ENCODE measurements at places on chromosomes 5 and 9.
A peak's percentile ranks its signal among the peaks of the same experiment; 100 is the strongest.

GRCh38 chr5:2883771-2884170 is 132.3 kb upstream of the IRX2 start:
- DNase-seq = no peak

- no peak for DNase-seq
Measured at GRCh38 chr9:18002718-18003438, 424.0 kb downstream of the SH3GL2 start.

DNA sequence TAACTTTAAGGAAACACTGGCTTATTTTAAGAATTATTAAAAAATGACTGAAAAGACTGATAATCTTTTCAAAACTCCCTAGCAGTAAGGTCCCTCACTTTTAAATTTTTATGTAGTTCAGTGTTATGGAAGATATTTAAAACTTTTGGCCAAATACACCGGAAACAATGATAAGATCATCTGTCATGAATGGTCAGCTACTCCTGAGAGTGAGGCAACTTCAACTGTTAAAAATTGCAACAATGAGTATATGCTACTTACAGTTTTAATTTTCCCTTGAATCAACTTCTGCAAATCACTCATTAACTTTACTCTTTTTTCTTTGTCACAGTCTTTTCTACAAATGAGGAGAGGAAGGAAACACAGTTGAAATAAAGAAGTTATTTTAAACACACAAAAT is 10.8 kb downstream of the PUM3 start:
- DNase-seq = no peak

DNA sequence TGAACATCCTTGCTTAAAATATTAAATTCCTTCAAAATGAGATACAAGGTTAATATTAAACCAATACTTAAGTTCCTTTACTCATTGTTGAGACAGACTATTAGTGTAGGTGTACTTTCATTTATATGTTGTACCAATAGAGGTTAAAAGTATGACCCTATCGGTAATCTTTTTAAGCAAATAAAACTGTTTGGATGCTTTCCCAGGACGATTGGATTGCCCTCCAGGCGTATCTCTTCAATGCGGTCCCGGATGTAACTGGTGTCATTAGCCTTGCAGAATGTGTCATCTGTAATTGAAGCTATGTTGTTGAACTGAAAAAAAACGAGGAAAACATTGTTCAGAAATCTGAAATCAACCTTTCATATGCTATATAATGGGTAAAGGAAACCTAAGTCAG is 18.9 kb downstream of the OGN start:
- no peak for DNase-seq

DNA sequence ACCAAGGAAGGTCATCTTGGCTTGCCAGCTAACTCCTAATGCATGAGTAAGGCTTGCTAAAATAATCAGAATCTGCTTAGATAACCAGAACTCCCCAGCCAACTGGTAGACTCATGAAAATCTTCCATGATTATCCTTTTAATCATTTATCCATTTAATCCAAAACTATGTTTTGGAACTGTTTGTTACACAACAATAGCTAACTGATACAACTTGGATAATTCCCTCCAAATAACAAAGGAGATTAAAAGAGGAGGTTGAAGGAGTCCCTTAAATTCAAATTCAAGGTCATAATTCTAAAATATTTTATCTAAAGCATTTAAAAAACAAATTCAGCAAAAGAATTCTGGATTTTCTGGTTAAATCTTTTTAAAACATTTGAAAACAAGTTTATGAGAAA is 222.1 kb downstream of the DEPDC1B start:
- DNase-seq = no peak

DNA sequence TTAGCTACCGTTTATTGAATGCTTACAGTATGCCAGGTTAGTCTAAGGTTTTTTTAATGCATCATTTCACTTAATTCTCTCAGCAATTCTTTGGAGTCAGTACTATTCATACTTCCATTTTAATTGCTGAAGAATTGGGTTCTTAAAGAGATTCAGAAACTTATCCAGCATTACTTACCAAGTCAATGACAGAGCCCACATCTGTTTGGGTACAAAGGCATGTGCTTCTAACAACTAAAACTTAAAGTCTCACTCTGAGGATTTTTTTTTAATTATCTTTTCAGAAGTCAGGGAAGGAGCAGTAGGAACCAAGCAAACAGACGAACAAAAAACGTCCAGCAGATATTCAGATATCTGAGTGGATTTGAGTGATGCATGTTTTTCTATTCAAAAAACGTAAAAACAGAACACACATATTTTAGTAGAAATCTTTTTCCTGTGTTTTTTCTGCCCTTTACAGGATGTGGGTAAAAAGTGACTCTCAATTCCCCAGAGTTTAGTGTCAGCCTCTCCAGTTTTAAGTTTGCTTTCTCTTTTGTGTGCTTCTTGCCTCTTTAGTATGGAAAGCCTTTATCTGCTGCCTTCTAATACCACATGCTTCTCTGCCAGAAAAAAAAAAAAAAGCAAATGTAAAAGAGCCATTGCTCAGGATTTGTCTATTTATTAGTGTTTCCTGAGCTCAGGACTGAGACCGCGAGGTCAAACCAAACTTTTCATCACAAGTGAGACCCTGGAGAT is 118.0 kb downstream of the PRKACG start:
- peak; percentile 17 for DNase-seq

DNA sequence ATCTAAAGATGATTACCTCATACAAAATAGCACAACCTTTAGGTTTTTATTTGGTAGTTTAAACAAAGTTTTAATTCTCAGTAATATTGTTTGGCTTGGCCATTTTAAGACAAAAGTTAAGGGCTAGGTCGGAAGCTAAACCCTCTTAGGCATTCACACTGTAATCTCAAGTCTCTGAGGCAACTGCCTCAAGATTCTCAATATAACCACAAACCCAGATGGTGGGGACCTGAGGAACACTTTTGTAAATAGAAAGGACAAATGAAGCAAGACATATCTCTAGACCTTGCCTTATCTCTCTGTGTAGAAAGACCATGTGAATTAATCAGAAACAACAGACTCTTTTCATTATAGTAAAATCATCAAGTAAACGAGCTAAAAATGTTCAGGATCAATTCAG is 500.2 kb upstream of the CDH6 start:
- DNase-seq = no peak

DNA sequence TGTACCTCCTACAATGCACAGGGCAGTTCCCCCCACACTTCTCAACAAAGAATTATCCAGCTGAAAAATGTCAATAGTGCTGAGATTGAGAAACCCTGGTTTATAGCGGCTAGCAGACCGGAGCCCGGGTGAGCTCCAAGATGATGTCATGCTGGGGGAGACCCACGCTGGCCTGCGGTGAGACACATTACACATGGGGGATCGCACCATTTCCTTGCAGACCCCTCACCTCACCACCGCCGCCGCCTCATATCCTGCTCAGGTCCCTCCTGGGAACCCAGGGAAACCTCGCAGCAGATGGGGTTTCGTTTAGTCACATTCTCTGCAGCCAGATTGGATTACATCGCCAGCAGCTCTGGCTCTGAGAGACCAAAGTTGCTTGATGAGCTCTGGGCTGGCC is 14.7 kb upstream of the TNC start:
- no peak for DNase-seq

- no peak for DNase-seq
Measured at GRCh38 chr9:37406603-37407401, 15.7 kb upstream of the GRHPR start.

- no peak for DNase-seq
Measured at GRCh38 chr5:91098541-91098940, 284.6 kb downstream of the ARRDC3 start.

GRCh38 chr9:128588581-128589233 is 36.3 kb downstream of the SPTAN1 start:
- no peak for DNase-seq

GRCh38 chr5:138305797-138306196 is 25.8 kb downstream of the CDC25C start:
- peak; percentile 66 for DNase-seq

- DNase-seq = peak; percentile 25
Measured at GRCh38 chr9:93237540-93237939, 53.6 kb downstream of the WNK2 start.

DNA sequence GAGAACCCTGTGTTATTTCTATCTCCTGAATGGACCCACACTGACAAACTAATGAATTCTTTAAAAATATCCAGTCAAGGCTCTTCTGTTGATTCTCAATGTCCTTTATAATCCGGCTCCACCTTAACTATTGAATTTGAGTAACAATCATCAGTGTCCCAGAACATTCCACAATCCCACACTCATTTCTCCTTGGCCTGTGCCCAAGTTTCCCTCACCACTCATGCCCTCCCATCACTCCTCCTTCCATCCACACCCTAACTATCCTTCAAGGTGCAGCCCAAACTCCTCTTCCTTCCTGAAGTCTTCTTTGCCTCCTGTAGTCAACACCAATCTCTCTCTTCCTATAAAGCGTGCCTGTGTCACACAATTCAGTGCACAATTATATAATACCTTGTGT is 106.1 kb downstream of the NUDT12 start:
- no peak for DNase-seq

DNA sequence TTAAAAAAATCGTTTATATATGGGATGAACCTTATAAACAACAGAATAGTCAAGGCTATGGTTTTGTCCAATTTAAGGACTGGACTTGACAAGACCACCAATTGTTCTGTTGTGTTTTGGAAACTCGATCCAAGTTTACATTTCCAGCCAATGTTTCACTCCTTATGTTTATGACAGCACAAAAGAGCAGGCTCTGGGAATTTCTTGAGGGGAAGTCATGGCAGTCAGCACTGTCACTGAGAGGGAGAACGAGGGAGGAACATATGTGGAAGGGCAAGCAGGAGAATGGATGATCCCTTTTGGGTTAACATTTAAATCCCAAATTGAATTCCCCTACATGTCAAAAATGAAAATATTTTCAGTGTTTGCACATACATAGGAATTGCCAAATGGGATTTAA is 292.5 kb downstream of the MARCHF11 start:
- DNase-seq = no peak
